Prostate gland (tissue), 2 donors: ENCODE measurements at places on chromosomes 4 and X. TPM values are rescaled to one million over a fixed set of nuclear protein-coding genes. Genes with fewer than 3 reads are reported as not detected.
A peak's percentile ranks its signal among the peaks of the same experiment; 100 is the strongest.

- no peak for DNase-seq
These were observed 57.3 kb downstream of the SH3BGRL start for GRCh38 chrX:81259020-81259713.

- DNase-seq: peak; percentile 85
These were observed 10.3 kb downstream of the AFAP1 start for GRCh38 chr4:7929118-7929951.

DNA sequence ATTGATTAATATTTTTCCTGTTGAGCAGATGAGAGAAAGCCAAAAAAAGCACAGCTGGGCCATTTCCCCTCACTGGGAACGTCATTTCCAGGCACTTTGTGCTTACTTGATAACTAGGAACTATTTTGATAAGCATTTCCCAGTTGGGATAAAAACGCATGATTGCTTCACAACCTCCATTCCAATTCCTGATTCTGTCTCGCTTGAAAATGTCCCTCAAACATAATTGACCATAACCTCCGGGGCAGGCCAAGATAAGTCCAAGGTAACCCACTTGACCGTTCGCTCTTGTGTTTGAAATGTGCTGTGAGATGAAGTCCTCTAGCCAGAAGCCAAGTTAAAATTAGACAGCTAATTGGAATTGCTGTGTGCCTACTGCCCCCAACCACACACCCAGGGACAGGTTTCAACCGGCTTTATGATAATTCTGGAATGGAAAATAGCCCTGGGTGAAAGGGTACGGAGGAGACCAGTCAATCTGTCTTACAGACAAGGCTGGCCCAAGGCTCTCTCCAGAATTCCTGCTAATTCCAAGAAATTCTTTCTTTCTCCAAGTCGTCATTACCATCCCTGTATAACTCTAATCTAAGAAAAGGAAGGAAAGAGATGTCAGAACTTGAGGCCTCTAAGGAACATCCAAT is 137.1 kb downstream of the MID1 start:
- no peak for DNase-seq

GRCh38 chr4:628821-629635 is 3.7 kb downstream of the PDE6B start:
- DNase-seq: no peak

GRCh38 chr4:172975651-172976229 is 192.9 kb upstream of the GALNT7 start:
- DNase-seq: no peak

DNA sequence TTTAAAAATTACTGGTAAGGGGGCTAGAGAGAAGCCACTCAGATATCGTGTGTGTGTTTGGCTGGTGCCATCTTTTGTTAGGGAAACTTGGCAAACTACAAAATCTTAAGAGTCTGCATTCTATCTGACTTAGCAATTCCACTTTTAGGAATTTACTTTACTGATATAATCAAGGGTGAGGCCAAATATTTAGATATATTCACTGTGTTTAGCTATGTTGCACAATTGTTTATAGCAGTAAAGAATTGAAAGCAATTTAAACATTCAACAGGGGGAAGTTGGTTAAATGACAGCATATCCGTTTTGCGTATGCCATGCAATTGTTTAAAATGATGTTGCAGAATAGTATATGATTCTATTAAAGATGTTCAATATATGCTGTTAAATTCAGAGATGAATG is 6.4 kb upstream of the HERC3 start:
- no peak for DNase-seq

- DNase-seq: no peak
These were observed 146.3 kb downstream of the LDB2 start for GRCh38 chr4:16752150-16752549.

DNA sequence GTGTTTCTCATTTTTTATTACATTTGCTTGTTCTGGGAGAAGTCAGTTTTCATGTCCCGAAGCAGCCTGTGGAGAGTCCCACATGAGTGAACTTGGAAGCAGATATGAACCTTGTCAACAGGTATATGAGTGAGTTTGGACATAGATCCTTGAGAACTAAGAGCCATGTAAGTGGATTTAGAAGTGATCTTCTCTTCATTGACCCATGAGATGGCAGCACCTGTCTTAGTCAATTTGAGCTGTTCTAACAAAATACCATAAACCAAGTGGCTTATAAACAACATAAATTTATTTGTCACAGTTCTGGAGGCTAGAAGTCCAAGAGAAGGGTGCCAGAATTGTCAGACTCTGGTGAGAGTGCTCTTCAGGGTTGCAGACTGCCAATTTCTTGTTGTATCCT is 1043.8 kb downstream of the ADGRL3 start:
- DNase-seq: no peak

- peak; percentile 84 for DNase-seq
These were observed at the start of gene KCTD8 for GRCh38 chr4:44448521-44449461. Gene KCTD8, minus strand, starts transcription at chr4:44448809.

- DNase-seq: no peak
These were observed 216.4 kb downstream of the CHIC2 start for GRCh38 chr4:53847965-53848364.

DNA sequence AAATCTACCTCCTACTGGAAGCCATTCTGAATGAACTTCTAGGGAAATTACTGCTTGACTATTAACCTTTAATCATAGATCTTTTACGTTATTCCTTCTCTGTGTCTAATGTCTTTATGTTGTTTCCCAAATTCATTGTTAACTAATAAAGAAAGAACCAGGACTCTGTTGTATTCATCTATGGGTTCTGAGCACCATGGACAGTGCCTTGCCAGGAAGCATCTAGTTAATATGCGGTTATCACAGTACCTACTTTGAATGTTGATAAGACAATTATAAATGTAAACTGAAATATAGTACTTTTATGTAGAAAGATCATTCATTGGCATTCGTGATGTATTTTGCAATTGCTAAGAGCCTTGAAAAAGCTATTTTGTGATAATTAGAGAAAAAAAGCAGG is 23.8 kb downstream of the NWD2 start:
- DNase-seq: no peak

- no peak for DNase-seq
These were observed 161.0 kb downstream of the PPP1R2C start for GRCh38 chrX:42616981-42617380.

DNA sequence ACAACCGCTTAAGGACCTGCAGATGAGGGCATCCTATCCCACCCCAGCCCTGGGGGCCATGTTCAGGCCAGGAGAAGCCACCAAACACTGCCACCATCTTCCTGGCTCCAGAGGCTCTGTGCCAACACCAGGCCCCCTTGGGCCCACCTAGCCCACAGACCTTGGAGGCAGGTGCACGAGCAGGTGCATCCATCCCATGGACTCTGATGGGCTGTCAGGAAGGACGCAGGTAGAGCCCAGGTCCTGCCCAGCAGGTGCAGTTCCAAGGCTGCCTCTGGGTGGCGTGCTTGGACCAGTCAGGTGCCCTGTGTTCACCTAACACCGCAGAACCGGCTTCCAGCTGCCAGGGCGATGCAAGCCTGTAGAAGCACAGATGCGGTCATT is 22.8 kb upstream of the PDE6B start:
- no peak for DNase-seq

- no peak for DNase-seq
These were observed 157.6 kb downstream of the GASK1B start for GRCh38 chr4:158015241-158015640.

DNA sequence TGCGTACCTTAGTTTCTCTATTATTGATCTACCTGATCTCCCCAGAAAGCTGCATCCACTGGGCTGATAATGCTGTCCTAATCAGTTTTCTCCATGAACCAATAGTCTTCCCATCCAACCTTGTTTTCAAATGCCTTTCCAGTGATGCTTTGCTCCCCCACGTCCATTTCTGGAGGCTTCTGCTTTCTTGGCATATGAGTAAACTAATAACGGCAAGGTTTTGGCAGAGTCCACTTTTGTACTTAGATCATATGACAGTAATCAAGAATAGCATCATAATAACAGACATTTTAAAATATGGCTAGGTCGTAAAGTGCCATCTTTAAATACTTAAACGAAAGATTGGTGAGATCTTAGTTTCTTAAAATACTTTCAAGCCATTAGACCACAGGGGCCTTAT is 38.4 kb upstream of the FAM9B start:
- no peak for DNase-seq

- no peak for DNase-seq
These were observed 50.6 kb downstream of the PTCHD1 start for GRCh38 chrX:23385242-23385641.

DNA sequence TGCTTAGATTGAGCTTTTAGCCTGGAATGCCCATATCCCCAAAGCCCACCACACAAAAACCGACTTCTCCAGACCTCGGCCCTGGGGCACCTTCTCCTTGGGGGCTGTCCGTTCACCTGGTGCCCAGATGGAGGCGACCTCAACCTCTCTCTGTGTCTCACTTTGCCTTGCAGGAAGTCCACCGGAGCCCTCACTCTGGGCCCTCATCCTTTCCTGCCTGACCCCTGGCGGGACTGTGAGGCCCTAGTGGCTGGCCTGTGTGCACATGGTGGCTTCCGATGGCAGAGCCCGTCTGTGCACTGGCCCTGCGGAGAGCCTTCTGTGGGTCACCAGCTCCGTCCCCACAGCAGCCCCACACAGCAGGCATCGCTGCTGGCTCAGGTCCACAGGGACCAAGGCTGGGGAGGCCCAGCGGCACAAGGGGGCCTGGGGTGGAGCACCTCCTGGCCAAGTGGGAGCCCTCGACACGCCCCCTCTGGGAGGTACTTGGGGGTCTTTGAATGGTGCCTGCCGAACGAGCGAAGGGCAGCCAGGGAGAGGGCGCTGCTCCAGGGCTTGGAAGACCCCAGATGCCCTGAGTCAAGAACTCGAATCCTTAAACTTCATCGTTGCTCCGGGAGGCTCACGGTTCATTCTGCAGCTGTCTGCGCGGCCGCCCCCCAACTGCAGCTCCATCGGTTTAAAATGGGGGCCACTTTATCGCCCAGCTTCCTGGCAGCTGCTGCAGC is 97.2 kb upstream of the ADRA2C start:
- DNase-seq: no peak

GRCh38 chr4:81818385-81818920 is 346.7 kb upstream of the RASGEF1B start:
- no peak for DNase-seq

DNA sequence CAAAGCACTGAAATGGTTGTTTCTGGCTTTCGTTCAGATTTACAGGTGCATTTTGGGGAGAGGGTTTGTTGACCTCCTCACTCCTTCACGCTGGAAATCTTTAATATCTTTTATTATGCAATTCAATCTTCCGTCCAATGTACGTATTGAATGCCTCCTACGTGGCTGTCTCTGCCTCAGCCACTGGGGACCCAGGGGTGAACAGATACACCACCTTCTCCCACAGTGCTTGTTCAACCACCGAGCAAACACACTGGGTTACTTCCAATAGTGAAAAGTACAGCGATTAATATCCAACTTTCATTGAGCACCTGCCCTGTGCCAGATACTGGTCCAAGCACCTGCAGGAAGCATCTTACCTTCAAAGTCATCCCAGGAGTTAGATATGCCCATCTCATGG is 52.1 kb downstream of the NYX start:
- no peak for DNase-seq

DNA sequence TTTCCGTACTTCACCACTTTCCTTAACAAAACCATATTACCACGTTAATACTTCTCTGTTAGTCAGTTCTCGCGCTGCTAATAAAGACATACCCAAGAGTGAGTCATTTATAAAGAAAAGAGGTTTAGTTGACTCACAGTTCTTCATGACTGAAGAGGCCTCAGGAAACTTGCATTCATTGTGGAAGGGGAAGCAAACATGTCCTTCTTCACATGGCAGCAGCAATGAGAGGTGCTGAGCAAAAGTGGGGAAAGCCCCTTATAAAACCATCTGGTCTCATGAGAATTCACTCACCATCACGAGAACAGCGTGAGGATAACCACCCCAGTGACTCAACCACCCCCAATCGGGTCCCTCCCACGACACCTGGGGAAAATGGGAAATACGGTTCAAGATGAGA is 289.8 kb upstream of the CLNK start:
- no peak for DNase-seq

DNA sequence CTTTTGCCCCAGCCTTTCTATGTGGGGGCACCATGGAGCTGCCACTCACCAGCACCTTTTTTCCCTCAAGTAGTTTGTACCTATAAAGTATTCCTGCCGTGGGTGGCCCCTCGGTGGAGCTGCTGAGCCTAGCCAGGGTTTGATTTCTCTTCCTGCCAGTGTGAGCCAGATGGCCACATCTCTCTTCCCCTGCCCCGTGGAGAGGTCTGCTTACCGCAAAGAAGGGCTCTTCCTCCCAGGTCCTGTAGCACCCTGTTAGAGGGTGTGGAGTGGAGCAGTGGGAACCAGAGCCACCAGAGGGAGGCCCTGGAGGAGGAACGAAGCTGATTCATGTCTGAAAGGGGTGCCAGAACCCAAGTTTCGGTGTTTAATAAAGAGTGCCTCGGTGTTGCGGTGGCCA is 95.4 kb downstream of the PTTG2 start:
- DNase-seq: no peak

GRCh38 chrX:124010566-124010965 is 49.1 kb downstream of the STAG2 start:
- DNase-seq: no peak

DNA sequence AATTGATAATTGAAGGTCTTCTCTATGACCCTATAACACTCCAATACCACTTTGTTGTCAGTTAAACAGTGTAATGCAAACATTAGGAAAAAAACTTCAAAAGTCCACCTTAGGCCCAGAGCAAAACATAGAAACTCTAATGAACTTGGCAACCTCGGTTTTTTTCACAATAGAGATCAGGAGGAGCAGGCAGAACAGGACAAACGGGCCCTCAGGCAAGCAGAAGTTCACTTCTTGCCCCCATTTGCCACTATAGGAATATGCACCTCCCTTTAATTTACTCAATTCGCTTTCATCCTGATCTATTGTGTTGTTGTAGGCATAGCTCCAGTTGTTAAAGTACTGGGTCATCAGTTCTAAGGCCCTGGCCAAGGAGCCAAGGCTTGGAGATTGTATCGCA is 18.2 kb downstream of the ACOX3 start:
- DNase-seq: peak; percentile 85

- DNase-seq: peak; percentile 63
These were observed 71.0 kb downstream of the MTHFD2L start for GRCh38 chr4:74228691-74229640.

GRCh38 chrX:9627922-9628321 is 137.7 kb downstream of the GPR143 start:
- no peak for DNase-seq

CT45A1 gene
- 1.0 TPM for total RNA-seq

HTR2C gene
- total RNA-seq: not detected

GPC3 gene
- 2.7 TPM for total RNA-seq

CFP gene
- 2.9 TPM for total RNA-seq

PDHA2 gene
- total RNA-seq: not detected

ANOS1 gene
- 23.6 TPM for total RNA-seq

KDR gene
- 23.5 TPM for total RNA-seq

GAB3 gene
- total RNA-seq: 12.8 TPM

ZMAT1 gene
- total RNA-seq: 7.3 TPM

PDHA1 gene
- total RNA-seq: 30.7 TPM

ZFYVE28 gene
- total RNA-seq: 6.6 TPM

POF1B gene
- 3.6 TPM for total RNA-seq

GC gene
- total RNA-seq: 0.45 TPM

SRPK3 gene
- 2.7 TPM for total RNA-seq

ARAP2 gene
- total RNA-seq: 10.3 TPM

ETDA gene
- not detected for total RNA-seq

MBTPS2 gene
- 14.4 TPM for total RNA-seq

LPAR4 gene
- not detected for total RNA-seq
